ENCODE measurements at places on chromosomes 13 and 19.

DNA sequence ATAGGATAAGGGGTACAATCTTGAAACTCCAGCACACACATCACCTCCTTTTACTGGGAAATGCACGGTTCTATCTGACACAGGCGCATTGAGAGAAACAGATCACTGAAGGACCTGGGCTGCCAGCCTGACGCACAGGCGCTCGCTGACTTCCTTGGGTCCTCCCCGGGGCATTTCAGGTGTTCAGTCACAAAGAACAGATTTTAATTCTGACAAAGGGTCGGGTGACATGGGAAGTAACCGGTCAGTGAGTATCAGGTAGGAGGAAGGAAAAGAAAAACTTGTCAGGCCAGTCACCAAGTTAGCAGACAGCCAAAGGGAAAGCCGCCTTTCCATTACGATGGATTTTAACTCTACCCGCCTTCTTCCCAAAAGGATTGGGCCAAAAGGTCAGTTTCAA is 39.6 kb downstream of the INSR start:
- DNase-seq: no peak

GRCh38 chr13:67934617-67935330 is 704.6 kb upstream of the PCDH9 start:
- no peak for DNase-seq

DNA sequence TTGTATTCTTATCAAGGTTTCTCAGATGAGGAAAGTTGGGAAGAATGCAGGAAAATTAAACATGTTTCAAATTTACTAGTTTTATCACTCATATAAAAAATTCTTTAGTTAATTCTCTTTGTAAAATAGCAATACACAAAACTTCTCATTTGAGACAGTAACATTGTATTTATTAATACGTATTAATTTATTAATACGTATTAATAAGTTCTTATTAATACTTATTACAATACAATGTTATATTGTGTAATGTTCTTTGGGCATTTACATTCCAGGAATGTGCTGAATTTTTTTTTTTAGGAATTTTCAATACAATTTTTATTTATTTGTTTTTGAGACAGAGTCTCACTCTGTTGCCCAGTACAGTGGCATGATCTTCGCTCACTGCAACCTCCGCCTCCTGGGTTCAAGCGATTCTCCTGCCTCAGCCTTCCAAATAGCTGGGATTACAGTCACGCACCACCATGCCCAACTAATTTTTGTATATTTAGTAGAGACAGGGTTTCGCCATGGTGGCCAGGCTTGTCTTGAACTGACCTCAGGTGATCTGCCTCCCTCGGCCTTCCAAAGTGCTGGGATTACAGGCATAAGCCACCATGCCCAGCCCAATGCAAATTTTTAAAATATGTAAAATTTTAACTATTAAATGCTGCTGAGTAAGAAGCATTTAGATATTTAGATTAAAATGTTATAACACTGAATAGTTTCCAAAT is 31.6 kb downstream of the MBNL2 start:
- no peak for DNase-seq

- no peak for DNase-seq
Measured at GRCh38 chr13:51240178-51240577, 18.0 kb downstream of the FAM124A start.

DNA sequence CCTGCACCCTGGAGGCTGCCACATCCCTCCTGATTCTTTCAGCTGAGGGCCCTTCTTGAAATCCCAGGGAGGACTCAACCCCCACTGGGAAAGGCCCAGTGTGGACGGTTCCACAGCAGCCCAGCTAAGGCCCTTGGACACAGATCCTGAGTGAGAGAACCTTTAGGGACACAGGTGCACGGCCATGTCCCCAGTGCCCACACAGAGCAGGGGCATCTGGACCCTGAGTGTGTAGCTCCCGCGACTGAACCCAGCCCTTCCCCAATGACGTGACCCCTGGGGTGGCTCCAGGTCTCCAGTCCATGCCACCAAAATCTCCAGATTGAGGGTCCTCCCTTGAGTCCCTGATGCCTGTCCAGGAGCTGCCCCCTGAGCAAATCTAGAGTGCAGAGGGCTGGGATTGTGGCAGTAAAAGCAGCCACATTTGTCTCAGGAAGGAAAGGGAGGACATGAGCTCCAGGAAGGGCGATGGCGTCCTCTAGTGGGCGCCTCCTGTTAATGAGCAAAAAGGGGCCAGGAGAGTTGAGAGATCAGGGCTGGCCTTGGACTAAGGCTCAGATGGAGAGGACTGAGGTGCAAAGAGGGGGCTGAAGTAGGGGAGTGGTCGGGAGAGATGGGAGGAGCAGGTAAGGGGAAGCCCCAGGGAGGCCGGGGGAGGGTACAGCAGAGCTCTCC is 6.9 kb upstream of the CEACAM5 start:
- no peak for DNase-seq

GRCh38 chr13:58318495-58319167 is 687.1 kb downstream of the PCDH17 start:
- DNase-seq: no peak

DNA sequence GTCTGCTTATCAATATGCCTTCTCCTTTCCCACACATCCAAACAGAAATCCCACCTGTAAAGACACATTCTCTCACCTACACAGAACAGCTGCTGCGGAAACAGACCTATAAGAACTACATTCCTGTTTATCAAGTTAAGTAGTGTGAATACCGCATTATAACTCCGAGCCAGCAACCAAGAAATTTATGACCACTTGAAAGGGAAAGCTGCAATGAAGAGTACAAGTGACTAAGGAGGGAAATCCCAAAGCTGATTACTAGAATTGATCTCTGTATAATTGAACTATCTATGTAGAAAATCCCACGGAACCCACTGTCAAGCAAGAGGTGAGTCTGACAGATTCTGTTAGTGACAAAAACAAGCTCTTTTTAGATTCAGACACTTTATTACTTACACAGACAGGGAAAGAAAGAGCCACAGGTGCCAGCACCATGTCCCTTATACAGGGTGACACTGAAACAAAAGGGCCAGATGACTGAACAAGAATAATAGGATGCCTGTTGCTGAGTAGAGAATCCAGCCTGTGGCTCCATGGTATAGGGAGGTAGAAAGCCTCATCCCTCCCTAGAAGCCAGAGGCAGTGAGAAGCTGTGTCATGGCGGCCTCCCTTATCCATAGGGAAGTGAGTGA is 1.6 kb upstream of the IGFL4 start:
- DNase-seq: no peak

- DNase-seq: no peak
Measured at GRCh38 chr13:33677215-33677614, 140.7 kb upstream of the RFC3 start.
